ENCODE measurements at places on chromosomes 12 and 14.

GRCh38 chr14:69909826-69910550 lies 30.8 kb downstream of the SMOC1 start:
- no peak for DNase-seq

GRCh38 chr14:22097586-22098292 lies 424.1 kb upstream of the OR4E1 start:
- DNase-seq, result no peak

DNA sequence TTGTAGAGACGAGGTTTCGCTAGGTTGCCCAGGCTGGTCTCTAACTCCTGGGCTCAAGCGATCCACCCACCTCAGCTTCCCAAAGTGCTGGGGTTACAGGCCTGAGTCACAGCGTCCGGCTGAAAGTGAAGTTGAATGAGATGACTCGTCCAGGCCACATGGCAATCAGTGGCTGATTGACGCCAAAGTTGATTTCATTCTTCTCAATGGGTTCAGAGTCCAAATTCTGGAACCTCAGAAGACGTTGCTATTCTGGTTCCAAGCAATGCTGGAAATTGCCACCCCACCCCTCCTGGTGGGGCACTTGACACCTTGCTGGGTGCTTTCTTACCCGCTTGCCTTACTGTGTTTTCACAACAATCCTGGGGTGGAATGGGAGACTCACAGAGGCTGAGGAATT lies 14.9 kb downstream of the ABCB9 start:
- DNase-seq, result peak; percentile 80

DNA sequence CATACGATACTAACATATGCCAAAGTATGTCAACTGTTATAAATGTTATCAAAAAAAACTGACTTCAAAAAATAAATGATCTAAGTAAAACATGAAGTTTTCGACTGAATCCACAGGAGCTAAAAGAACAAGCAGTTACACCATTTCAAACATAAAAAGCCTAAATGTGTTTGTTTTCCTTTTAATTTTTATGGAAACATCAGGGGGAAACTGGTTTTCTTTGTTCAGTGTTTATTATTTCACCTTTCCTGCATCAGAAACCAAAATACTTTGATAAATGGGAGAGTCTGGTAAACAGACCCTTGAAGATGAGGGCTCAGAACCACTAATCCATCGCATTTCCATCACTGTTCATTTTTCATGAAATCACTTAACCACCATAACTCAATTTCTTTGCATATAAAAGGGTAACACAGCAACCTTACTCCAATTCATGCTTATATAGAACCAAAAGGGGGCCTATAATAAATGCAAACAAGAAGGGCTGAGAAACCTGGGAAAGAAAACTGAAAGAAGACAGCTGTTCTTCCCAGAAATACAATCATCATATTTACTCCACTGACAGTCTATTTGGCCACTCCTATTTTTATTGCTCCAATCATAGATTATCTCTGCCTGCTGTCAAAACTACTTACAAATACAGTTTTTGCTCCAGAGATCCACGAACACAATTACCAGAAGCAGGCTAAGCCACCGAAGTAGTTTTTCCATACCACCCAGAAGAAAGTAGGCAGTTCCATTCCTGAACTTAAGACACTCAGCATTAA lies 17.0 kb downstream of the FGD6 start:
- DNase-seq, result no peak

DNA sequence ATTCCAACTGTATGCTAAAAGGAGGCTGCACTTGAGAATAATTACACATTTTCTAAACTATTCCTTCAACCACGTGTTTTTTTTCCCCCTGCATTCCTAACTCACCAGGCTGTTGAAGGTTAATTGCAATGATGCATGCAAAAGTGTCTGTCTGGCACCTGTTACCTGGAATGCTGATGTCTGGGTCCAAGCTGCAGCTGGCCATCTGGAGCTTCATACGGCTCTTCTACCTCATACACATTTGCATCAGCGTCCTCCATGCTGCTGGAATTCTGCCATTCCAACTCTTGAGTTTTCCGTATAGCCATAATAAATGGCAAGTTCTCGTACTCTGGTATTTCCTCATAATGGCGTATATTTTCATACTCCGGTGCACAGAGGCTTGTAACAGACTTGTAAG lies 8.6 kb downstream of the FGD6 start:
- no peak for DNase-seq

Data from T1000 (cell line).